ENCODE measurements at places on chromosomes 2 and 18.
A peak's percentile ranks its signal among the peaks of the same experiment; 100 is the strongest.

GRCh38 chr2:9001778-9002177 lies 1.7 kb downstream of the MBOAT2 start:
- DNase-seq = no peak

DNA sequence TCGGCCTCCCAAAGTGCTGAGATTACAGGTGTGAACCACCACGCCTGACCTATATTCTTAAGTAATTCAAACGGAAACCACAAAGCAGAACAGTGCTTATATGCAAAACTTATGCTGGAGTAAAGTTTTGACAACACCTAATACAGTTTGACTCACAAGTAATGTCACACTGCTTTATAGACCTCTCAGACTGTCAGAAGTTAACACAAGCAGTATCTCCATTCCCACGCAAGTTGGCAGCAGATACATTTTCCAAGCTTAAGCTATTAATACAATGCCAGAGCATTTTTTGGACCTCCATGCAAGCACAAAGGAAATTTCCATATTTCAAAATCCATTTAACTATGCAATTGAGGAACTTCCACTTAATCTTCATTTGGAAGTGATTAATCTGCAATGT lies 21.0 kb upstream of the SANBR start:
- DNase-seq = peak; percentile 1

GRCh38 chr2:128306081-128306930 lies 12.4 kb downstream of the HS6ST1 start:
- no peak for DNase-seq

- no peak for DNase-seq
Measured at GRCh38 chr2:188042412-188042811, 249.3 kb upstream of the GULP1 start.

DNA sequence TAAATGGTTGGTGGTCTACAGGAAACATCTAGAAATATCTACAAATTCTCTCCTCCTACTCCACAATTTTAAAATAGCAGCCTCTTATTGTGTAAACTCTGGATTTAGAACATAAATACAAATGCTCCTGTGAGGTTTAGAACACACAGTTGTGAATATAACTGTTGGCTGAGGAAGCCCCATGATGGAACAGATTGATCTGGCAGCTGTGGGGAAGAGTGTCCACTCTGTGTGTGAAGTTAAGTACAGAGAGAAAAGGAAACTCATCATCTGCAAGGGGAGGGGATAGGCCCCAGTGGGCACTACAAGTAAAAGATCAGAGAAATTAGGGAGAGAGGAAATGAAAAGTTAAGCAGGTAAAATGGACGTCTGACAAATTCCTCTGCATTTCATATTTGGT lies 422.7 kb upstream of the FSHR start:
- DNase-seq = no peak

GRCh38 chr18:26489881-26490280 lies 58.5 kb downstream of the KCTD1 start:
- no peak for DNase-seq

DNA sequence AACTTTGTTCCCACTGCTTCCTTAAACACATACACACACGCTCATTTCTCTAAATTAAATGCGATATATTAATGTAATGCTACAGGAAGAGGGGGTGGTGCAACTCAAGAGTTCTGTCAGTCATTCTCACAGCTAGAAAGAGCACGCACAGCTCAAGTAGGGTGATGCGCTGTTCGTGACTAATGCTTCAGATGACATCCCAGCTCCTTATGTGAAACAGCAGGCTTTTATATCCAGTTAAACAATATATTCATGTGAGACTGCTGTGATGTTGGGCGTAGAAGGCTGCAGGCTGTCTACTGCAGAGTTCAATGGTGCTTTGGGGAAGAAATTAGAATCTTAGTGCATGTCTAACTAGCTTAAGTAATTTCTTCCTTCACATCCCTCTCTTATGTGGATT lies 912.6 kb upstream of the FSHR start:
- no peak for DNase-seq

DNA sequence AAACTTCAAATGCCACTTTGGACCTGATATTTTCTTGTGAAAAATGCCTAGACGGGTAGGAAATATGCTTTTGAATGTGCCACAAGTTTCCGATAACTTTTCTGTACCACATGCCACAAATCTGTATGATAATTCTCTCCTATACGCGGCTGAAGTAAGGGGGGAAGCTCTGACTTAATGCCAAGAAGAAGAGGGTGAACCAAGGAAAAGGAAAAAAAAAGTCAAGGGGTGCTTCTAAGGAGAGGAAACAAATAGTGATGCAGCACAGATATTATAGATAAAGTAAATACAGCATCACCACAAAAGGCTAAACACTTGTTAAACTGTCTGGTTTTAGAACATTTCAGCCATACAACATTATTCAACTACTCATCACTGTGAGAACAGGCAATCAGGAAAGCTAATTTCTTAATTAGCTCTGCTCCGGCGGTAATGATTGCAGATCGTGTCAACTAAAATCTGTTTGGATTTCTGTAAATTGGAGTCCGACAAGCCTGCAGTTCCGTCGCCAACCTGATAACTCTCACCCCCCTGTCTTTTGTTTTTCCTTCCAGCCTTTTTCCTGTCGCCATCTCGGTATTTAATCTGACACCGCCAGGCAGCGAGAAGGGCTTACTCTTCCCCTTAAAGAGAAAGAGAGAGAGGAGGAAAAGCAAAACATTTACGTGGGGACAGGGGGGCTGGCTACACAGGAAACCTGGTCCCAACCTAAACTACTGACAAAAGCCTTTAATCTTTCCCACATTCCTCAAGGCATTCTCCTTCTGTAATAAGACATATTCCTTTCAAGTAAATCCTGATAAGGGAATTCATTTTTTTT lies 67.5 kb downstream of the ZEB2 start:
- no peak for DNase-seq

- no peak for DNase-seq
Measured at GRCh38 chr2:212901604-212902275, 249.7 kb downstream of the IKZF2 start.

- DNase-seq = no peak
Measured at GRCh38 chr18:33755931-33756560, 178.0 kb downstream of the ASXL3 start.

DNA sequence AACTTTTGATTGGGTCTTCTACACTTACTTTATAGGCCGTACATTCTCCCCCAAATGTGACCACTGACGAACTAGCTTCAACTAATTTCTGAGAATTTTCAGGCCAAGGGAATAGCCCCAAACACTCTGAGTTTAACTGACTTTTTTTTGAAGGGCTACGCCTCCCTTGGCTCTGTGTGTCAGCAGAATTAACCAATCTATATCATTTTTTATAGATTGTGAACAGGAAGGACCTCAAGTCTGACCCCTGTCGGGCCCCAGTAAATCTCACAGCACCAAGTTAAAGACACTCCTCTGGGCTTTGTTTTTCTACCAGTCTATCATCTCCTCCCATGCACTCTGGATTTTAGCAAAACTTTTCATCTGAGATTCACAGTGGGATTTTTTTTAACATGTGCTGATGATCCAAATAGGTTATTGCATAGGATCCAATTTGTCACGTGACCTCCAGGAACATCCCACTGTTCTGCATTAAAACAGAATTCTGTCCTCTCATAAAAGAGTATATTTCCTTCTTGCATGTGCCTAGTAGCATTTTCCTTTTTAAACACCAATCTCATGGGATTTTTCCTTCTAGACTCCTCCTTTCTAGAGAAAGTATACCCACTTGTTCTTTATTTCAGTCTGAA lies 307.1 kb downstream of the OSR1 start:
- no peak for DNase-seq

GRCh38 chr18:39749154-39749553 lies 2183.6 kb upstream of the CELF4 start:
- no peak for DNase-seq

- no peak for DNase-seq
Measured at GRCh38 chr2:47221039-47221438, 65.9 kb upstream of the STPG4 start.

DNA sequence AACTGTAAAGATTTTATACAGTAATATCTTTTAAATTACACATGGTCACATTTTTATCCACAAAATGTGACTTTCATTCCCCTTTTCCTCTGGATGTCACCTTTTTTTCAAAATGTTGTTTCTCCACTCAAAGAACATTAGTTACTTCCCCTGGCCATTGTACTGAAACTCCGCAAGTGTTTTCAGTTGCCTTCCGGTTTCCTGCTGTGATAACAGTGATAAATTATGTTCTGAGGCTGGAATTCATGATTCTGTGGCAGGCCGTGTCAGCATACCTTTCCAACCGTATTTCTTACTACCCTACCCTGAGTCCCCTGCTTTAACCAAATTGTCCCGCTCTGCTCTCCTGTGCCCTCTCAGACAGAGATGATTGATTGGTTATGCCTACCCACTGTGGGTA lies 53.5 kb downstream of the MGAT5 start:
- DNase-seq = no peak

DNA sequence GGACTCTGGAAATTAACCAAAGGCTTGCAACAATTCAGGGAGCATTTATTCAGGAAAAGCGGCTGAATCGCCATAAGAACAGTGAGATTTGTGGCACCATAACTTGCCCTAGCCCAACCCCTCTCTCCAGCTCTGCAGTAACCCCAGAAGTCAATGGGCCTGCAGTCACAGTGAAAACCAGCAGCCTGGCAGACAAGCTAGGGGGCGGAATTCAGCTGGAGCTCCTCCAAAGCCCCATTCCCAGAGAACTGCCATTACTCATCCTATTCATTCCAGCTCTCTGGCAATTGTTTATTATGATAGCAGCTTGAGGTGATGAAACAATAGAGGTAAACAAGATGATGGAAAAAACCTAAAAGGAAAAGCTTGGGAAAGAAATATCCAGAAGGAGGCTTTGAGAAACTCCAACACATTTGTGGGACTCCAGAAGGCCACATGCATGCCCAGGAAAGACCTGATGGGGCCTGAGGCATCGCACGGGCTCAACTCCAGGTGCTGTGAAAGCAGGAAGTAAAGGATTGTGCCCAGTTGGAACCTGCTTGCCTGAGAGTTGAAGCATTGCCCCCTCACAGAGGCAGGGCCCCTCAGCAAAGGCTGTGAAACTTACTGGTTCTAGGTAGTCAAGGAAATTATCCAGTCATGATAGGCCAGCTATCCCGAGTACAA lies 126.7 kb downstream of the TWIST2 start:
- no peak for DNase-seq

GRCh38 chr18:77129150-77129551 lies 3.4 kb downstream of the MBP start:
- no peak for DNase-seq

DNA sequence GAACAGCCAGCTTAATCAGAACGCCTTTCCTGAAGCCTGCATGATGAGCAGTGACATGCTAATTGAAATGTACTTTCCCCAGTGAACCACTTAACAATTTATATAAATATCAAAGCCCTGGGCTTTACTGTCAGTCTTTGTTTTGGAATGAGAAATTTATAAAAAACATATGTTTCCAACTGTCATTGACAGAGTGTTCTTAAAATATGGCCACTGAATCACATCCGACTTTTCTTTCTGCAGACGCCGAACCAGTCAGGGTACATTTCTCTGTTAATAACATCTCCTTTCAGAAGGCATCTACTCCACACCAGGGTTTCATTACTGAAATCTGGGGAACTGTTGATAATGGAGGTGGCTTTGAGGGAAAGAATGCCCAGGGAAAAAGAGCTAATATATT lies 343.7 kb downstream of the INSIG2 start:
- DNase-seq = no peak

DNA sequence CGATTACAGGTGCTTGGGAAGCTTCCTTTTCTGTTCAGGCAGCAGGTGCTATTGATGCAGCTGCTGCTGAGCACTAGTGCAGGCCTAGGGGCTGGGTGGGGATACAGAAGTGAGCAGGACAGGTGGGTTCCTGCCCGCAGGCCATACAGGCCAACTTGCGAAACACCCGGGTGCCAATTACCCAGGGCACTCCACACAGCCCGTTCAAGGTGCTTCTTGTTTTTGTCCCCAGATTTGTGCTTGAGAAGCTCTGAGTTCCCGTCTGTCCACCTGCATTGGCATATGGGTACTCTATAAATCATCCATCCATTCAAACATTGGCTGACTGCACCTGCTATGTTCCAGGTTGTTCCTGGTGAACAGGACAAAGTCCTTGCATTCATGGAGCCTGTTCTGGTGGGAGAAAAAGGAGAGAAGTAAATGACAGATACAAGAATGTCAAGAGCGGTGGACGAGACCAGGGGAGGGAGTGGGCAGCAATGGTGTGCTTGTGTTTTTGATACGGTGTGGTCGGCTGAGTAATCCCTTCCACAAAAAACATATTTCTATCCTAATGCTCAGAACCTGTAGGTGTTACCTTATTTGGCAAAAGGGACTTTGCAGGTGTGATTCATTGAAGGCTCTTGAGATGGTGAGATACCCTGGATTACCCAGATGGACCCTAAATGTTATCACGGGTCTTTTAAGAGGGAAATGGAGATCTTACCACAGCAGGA lies 31.4 kb downstream of the SH3BP4 start:
- DNase-seq = no peak

DNA sequence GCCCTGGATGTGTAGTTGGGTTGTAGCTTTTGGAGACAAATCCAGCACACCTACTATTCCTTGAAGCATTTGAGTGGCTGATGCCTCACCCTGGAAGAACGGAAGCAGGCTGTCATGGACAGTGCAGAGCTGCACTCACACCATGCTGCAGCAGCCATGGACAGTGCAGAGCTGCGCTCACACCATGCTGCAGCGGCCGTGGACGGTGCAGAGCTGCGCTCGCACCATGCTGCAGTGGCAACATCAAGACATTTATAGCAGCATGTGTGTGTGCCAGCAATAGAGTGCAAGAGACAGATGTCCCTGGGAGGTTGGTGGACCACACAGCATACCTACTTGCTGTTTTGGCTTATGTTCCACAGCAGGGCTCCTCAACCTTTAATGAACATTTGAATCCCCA lies 30.6 kb downstream of the GNAL start:
- no peak for DNase-seq

DNA sequence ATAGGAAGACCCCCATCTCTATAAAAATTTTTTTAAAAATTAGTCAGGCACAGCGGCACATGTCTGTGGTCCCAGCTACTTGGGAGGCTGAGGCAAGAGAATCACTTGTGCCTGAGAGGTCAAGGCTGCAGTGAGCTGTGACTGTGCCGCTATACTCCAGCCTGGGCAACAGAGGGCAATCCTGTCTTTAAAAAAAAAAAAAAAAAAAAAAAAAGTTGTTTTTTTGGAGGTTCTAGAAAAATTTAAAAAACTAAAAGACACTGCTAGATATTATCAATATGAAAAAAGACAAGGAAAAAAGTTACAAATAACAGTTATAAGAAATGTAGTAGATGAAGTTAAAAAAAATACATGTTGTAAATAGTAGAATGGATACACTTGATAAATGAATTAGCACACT lies 56.1 kb upstream of the C2orf15 start:
- peak; percentile 36 for DNase-seq

All from CD4-positive, alpha-beta T cell treated with Interleukin-21 for 1 hour (primary cell).